ENCODE measurements at places on chromosomes 12 and 14.
A peak's percentile ranks its signal among the peaks of the same experiment; 100 is the strongest.

GRCh38 chr12:53213348-53213747 is 6.3 kb upstream of the ITGB7 start:
- DNase-seq: peak; percentile 75

DNA sequence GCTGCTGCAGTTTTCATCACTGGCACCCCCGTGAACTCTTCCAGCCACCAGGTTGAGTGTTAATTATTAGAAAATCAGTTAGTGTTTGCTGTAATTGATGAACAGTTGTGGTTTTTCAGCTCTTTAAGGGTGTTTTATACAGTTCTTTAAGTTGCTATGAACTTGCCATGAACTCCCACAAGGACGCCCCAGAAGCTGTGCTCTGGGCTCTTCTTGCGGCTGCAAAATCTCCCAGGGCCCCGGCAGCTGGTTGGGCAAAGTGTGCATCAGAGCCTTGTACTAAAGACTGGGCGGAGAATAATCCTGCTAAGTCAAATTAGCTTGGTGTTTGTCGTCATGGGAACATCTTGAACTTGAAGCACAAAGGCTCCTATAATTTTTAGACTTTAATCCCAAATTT is 82.2 kb downstream of the EML1 start:
- DNase-seq: no peak

GRCh38 chr12:93785249-93786010 is 108.3 kb downstream of the CRADD start:
- peak; percentile 94 for DNase-seq

GRCh38 chr14:94170136-94170535 is 4.0 kb upstream of the PPP4R4 start:
- peak; percentile 22 for DNase-seq

- no peak for DNase-seq
Measured at GRCh38 chr12:6553051-6553868, 2.6 kb downstream of the IFFO1 start.

All from inflammatory macrophage treated with lipopolysaccharide for 4 hours (primary cell).